Stimulated activated CD4-positive, alpha-beta T cell treated with anti-CD3 and anti-CD28 coated beads, Interleukin-4, amount 100 ng/mL, for 24 hours (primary cell): ENCODE measurements at places on chromosomes 1 and 21.

DNA sequence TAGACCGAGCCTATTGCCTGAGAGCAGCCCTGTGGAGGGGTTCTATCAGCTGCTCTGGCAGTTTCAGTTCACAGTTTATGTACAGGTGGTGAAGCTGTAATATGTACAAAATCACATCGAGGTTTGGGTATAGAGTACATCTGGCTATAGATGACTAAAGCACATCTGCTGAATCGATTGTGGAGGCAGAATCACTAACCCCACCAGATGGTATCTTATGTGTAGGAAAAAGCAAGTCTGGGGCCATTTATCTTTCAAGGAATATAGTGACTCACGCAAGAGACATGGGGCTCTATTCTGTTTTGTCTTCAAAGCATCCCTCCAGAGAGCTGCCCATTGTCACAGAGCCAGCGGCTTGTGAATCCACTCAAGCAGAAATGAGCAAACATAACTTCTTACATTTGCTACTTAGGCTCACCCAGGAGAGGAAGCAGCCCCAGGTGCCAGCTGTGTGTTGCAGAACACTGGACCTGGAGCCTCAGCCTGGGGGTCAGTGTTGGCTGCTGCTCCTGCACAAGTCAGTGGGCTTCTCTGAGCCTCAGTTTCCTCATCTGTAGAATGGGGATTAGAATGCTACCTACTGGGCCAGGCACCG, 21.3 kb downstream of the MIIP start:
- no peak for DNase-seq

GRCh38 chr1:9326596-9326995, 33.9 kb downstream of the SPSB1 start:
- no peak for DNase-seq

DNA sequence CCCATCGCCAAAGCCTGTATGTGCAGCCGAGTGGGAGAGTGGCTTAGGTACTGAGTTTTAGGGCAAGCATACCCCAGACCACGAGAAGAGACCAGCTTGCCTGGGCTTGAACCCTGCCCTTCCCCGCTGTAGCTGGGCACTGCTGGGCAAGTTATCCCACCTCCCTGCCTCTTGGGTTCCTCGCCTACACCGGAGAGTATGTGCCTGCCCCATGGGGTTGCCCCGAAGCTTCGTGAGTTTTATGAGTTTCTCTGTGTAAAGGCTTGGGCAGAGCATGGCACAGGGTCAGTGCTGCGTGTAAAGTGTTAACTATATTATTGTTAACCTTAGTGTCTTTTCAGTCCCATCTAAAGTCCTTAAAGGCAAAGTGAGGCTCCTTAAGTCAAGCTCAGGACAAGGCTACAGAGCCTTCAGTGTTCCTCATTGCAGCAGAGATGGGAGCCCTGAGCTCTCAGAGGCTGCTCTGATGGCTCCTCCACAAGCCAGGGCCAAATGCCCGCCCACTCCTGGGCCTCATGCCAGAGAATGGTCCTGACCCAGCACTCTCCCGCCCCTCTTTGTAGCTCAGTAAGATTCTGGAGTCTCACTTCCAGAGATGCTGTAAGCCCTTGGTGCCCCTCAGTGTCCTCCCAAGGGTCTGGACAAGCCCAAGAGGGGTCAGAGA, 37.0 kb upstream of the KCNA10 start:
- DNase-seq = no peak

- no peak for DNase-seq
Observed at GRCh38 chr1:101312147-101312546, 75.3 kb downstream of the S1PR1 start.

DNA sequence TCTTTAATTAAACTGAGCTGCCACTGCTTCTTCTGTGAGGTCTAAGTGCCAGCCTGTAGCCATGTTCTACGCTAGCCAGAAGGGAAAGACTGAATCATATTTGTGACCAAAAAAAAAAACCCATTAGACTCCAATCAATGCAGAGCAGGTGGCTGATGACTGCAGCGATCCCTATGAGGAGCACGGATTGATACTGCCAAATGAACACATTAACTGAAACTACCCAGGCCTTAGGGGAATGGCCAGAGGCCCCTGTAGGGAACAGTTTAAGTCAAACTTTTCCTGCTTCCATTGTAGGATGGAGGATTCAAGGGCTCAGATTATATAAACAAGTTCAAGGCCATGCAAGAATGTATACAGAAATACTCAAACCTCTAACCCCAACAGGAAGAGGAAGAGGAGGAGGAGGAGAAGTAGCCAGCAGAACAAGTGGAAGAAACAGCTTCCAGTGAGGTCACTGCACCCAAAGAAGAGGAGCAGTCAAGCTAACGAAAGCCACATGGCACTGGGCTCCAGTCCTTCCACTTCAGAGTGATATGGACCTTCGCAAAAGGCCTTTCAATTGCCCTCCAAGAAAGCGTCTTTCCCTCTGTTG, 328.3 kb downstream of the SMYD3 start:
- DNase-seq = no peak

DNA sequence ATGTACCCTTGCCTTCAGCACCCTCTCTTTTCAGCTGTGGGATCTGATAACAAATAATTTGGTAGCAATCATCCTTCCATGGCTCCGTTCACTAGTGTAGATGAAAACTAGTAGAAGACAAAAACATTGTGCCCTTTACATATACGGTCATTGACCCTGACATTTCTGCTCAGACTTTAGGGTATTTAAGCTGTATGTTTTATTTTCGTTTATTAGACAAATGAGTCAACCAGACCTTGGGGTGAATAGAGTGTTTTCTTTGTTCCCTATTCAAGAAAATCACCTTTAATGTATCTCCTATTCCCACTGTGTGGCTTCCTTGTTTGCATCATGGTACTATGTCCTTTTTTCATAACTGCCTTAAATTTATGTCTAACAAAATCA, 187.3 kb downstream of the VAV3 start:
- no peak for DNase-seq

DNA sequence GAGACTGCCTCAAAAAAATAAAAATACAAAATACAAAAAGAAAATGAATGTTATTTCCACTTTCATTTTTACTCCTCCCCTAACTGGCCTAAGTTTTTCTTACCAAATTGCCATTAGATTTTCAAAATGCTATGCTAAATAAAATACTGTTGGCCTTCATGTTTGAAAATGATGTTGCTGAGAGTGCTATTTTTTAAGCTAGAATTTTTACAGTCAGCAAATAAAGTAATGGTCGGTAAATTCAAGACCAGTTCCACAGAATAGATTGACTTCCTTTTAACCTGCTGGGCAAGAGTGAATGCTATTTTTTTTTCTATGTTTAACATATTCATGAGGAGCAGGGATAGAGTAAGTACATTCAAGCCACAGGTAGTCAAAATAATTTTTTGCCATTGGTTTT, 31.7 kb downstream of the ZNF281 start:
- DNase-seq = no peak

- DNase-seq = no peak
Observed at GRCh38 chr1:110608247-110608646, 2.1 kb upstream of the KCNA2 start.
